ENCODE measurements at places on chromosomes 13 and 19.

DNA sequence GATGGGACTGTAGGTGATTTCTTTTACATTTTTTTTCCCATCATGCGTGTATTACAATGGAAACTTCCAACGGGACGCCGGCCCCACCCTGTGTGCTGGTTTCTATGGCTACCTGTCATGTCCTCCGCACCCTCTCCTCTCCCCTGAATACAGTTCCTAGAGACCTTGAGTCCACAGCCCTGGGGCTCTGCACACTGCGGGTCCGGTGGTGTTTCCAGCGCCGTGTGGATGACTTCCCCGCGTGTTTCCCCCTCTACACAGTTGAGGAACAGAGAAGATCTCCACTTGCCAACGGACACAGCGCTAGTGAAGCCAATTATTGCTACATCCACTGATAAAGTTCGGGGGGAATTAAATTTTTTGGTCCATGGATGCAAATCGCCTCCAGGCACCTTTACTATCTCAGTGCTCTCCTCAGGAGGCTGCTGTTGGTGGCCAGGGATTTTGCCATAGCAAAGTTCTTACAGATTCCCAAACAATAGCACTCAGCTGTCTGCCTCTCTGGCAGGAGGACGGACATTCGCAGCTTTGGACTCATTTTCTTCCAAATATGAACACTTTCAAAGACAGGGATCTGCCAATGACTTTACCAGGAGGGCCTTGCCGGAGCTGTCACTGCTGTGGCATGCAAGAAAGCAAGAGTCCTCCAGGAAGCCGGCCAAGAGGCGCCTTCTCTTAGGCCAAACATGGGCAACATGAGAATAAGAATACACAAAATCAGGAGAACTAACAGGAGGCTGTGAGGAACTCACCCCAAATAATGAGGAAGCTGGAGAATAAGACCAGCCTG, 39.3 kb upstream of the GAS6 start:
- H3K4me3 ChIP-seq, result no peak overlapping the region
- peaks cover 2% of the 10 kb centered on the region for H3K4me1 ChIP-seq
- no peak for DNase-seq
- H3K36me3 ChIP-seq, result no peaks in the 10 kb centered on the region
- H3K27ac ChIP-seq, result no peak overlapping the region

GRCh38 chr19:40778706-40779284, 748 bp downstream of the RAB4B start:
- H3K27me3 ChIP-seq, result no peaks in the 10 kb centered on the region
- H3K4me3 ChIP-seq, result peak overlapping the region; percentile 98
- no peak for DNase-seq
- peak overlapping the region; percentile 99 for H3K27ac ChIP-seq
- peaks cover 69% of the 10 kb centered on the region for H3K4me1 ChIP-seq
- H3K36me3 ChIP-seq, result peaks cover 47% of the 10 kb centered on the region

GRCh38 chr19:17872251-17873001, 681 bp downstream of the SLC5A5 start:
- H3K27ac ChIP-seq, result no peak overlapping the region
- no peak for DNase-seq
- H3K4me3 ChIP-seq, result peak overlapping the region; percentile 35
- peaks cover 2% of the 10 kb centered on the region for H3K27me3 ChIP-seq
- H3K4me1 ChIP-seq, result peaks cover 21% of the 10 kb centered on the region

- H3K4me3 ChIP-seq, result no peak overlapping the region
- H3K27me3 ChIP-seq, result no peaks in the 10 kb centered on the region
- DNase-seq, result no peak
- no peaks in the 10 kb centered on the region for H3K36me3 ChIP-seq
- no peaks in the 10 kb centered on the region for H3K4me1 ChIP-seq
These were observed 14.7 kb downstream of the KBTBD6 start for GRCh38 chr13:41117869-41118268.

GRCh38 chr13:110625771-110626321, 10.5 kb downstream of the NAXD start:
- H3K27ac ChIP-seq, result no peak overlapping the region
- no peak for DNase-seq
- no peak overlapping the region for H3K4me3 ChIP-seq
- H3K27me3 ChIP-seq, result no peaks in the 10 kb centered on the region

GRCh38 chr19:32800754-32801153, 68.8 kb downstream of the SLC7A9 start:
- no peaks in the 10 kb centered on the region for H3K36me3 ChIP-seq
- H3K4me3 ChIP-seq, result no peak overlapping the region
- no peaks in the 10 kb centered on the region for H3K4me1 ChIP-seq
- peaks cover 7% of the 10 kb centered on the region for H3K27me3 ChIP-seq

- H3K27ac ChIP-seq, result no peak overlapping the region
- no peak for DNase-seq
- H3K36me3 ChIP-seq, result peaks cover 90% of the 10 kb centered on the region
- H3K4me3 ChIP-seq, result no peak overlapping the region
These were observed 18.8 kb downstream of the SMG9 start for GRCh38 chr19:43735957-43736356.

- no peaks in the 10 kb centered on the region for H3K36me3 ChIP-seq
- no peak overlapping the region for H3K27ac ChIP-seq
- no peaks in the 10 kb centered on the region for H3K4me1 ChIP-seq
- DNase-seq, result no peak
- H3K27me3 ChIP-seq, result no peaks in the 10 kb centered on the region
These were observed 2494.9 kb upstream of the PCDH20 start for GRCh38 chr13:63910511-63910910.

- peaks cover 60% of the 10 kb centered on the region for H3K36me3 ChIP-seq
- H3K27me3 ChIP-seq, result no peaks in the 10 kb centered on the region
- no peak overlapping the region for H3K27ac ChIP-seq
- H3K4me3 ChIP-seq, result no peak overlapping the region
- peaks cover 5% of the 10 kb centered on the region for H3K4me1 ChIP-seq
- no peak for DNase-seq
These were observed 64.3 kb upstream of the C13orf46 start for GRCh38 chr13:114038211-114038613.

DNA sequence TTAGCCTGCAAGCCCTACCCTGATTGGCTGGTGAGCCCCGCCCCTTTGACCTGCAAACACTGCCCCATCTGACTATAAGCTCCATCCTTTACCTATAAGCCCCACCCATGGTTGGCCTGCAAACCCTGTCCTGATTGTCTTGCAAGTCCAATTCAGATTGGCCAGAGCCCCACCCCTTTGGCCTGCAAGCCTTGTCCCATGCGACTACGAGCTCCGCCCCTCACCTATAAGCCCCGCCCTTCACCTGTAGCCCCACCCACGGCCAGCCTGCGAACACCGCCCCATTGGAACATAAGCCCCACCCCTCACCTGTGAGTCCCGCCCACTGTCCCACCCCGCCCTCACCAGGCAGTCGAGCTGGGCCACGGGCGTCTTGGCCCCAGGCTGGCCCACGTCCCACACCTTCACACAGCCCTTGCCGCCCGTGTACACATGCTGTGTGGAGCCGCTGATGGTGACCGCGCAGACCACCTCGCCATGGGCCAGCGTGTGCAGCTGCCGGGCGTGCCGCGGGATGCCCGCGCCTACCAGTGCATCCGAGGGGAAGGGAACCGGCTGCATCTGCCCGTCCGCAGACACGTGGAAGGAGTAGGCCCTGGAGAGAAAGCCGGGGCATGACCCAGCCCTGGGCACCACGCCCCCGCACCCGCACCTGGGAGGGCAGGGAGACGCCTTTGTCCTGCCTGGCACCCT, 22.9 kb downstream of the TLE2 start:
- no peak for DNase-seq
- peaks cover 4% of the 10 kb centered on the region for H3K27me3 ChIP-seq
- no peak overlapping the region for H3K4me3 ChIP-seq
- no peaks in the 10 kb centered on the region for H3K36me3 ChIP-seq
- no peak overlapping the region for H3K27ac ChIP-seq

DNA sequence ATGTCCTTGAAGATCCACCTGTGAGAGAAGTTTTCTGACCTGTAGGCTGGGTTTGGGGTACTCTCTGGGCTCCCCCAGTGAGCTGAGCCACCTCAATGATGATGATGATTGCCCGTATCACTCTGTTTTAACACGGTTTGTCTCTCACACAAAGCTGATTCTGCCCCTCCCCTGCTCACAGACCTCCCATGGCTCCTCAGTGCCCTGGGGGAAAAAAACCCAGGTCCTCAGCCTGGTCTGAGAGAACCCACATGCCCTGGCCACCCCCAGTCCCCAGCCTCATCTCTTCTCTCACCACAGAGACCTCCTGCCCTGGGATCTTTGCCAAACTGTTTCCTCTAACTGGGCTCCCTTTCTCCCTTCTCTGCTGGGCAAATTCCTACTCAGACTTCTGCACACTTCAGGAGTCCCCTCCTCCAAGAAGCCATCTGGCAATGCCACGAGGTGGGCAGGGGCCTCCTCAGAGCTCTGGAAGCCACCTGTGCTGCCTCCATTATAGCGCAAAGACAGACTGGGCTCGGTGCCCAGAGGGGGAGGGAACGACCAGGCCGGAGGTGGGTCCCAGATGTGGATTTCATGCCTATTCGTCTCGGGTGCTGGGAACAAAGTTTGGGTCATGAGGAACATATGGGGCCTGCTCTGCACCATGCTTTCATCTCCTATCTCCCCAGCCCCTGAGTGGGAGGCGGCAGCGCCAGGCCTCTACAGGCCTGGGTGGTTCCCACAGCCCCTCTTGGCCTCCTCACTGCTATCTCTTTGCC, 8.5 kb upstream of the CA11 start:
- no peaks in the 10 kb centered on the region for H3K36me3 ChIP-seq
- H3K4me1 ChIP-seq, result peaks cover 17% of the 10 kb centered on the region
- no peak overlapping the region for H3K4me3 ChIP-seq
- no peak for DNase-seq

- peaks cover 2% of the 10 kb centered on the region for H3K27me3 ChIP-seq
- no peaks in the 10 kb centered on the region for H3K36me3 ChIP-seq
- no peak for DNase-seq
- no peak overlapping the region for H3K27ac ChIP-seq
- no peak overlapping the region for H3K4me3 ChIP-seq
These were observed 6.7 kb upstream of the GNA15 start for GRCh38 chr19:3129112-3129511.

GRCh38 chr19:2567580-2567979, 91.7 kb downstream of the GADD45B start:
- H3K27me3 ChIP-seq, result no peaks in the 10 kb centered on the region
- peak overlapping the region; percentile 50 for H3K27ac ChIP-seq
- peaks cover 11% of the 10 kb centered on the region for H3K36me3 ChIP-seq
- DNase-seq, result no peak

- no peak for DNase-seq
- H3K36me3 ChIP-seq, result peaks cover 4% of the 10 kb centered on the region
- peaks cover 16% of the 10 kb centered on the region for H3K27me3 ChIP-seq
These were observed 692 bp downstream of the RGS9BP start for GRCh38 chr19:32676186-32676894.

- no peaks in the 10 kb centered on the region for H3K36me3 ChIP-seq
- no peaks in the 10 kb centered on the region for H3K27me3 ChIP-seq
- DNase-seq, result no peak
- H3K27ac ChIP-seq, result peak overlapping the region; percentile 71
These were observed 52.2 kb downstream of the AP1M1 start for GRCh38 chr19:16249826-16250404.

GRCh38 chr13:112242777-112243176, 133.4 kb upstream of the SPACA7 start:
- H3K36me3 ChIP-seq, result no peaks in the 10 kb centered on the region
- DNase-seq, result no peak
- no peak overlapping the region for H3K27ac ChIP-seq
- H3K4me3 ChIP-seq, result no peak overlapping the region
- H3K4me1 ChIP-seq, result no peaks in the 10 kb centered on the region
- no peaks in the 10 kb centered on the region for H3K27me3 ChIP-seq

DNA sequence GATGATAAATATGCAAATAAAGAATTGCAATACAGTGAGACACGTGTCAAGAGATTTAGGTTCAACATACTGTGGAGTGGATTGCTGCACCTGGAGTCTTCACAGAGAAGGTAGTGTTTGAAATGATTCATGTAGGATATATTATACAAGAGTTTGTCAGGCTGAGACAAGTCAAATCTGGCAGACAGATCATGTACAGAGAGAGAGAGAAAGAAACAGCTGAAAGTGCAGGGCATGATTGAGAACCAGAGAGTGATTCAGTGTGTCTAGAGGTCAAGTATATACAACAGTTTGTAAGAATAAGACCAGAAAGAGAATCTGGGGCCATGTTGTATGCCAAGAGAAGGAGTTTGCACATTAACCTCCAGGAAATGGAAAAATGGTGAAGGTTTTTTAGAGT, 2.1 kb upstream of the VWA8 start:
- DNase-seq, result no peak
- no peak overlapping the region for H3K4me3 ChIP-seq
- no peak overlapping the region for H3K27ac ChIP-seq
- peaks cover 23% of the 10 kb centered on the region for H3K4me1 ChIP-seq
- peaks cover 4% of the 10 kb centered on the region for H3K27me3 ChIP-seq
- peaks cover 2% of the 10 kb centered on the region for H3K36me3 ChIP-seq

GRCh38 chr13:84362777-84363176, 480.5 kb upstream of the SLITRK1 start:
- no peak overlapping the region for H3K4me3 ChIP-seq
- H3K27ac ChIP-seq, result no peak overlapping the region
- no peak for DNase-seq
- no peaks in the 10 kb centered on the region for H3K36me3 ChIP-seq

GRCh38 chr19:49442771-49443365, 1.5 kb upstream of the SLC17A7 start:
- H3K36me3 ChIP-seq, result peaks cover 19% of the 10 kb centered on the region
- H3K4me1 ChIP-seq, result peaks cover 34% of the 10 kb centered on the region
- DNase-seq, result peak; percentile 66
- H3K27ac ChIP-seq, result peak overlapping the region; percentile 90
- H3K27me3 ChIP-seq, result peaks cover 41% of the 10 kb centered on the region
- peak overlapping the region; percentile 86 for H3K4me3 ChIP-seq

GRCh38 chr13:87671753-87672605, 808 bp downstream of the SLITRK5 start:
- peaks cover 27% of the 10 kb centered on the region for H3K4me1 ChIP-seq
- H3K27me3 ChIP-seq, result peaks cover 37% of the 10 kb centered on the region
- no peak overlapping the region for H3K27ac ChIP-seq
- no peaks in the 10 kb centered on the region for H3K36me3 ChIP-seq
- peak overlapping the region; percentile 76 for H3K4me3 ChIP-seq

Data from activated B cell treated with CpG ODN at 0.5 μM for 24 hours (primary cell).